RPMI7951 (cell line): ENCODE measurements at places on chromosomes 6 and 20.

DNA sequence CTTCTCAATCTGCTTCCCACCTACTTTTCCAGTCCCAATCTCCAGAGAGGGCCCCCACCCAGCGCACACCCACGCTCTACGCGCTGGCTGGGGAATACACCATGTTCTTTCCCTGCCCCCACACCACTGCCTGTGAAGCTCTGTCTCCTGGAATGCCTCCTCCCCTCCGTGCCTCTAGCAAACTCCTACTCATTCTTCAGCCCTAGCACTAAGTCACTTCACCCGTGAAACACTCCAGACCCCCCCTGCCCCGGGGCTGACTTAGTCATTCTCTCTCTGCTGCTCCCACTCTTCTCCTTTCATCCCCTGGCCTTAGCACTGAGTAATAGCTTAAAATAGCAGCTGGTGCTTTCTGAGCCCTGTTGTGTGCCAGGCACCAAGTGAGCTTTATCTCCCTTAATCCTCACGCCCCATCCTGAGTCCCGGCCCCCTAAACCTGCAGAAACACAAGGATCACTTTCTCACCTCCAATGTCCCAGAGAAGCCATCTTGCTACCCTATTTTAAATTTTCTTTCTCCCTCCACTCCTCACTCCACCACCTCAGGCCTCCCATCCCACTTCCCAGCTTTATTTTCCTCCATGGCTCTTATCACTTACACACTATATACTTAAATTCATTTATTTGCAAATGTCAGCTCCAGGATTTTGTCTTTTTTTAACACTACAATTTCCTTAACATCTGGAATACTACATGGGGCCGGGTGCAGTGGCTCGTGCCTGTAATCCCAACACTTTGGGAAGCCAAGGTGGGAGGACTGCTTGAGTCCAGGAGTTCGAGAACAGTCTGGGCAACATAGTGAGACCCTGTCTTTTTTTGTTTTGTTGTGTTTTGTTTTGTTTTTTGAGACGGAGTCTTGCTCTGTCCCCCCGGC is 6.3 kb upstream of the PARD6B start:
- DNase-seq, result peak; percentile 100

- DNase-seq, result no peak
These were observed 32.3 kb upstream of the KIFC1 start for GRCh38 chr6:33359331-33359730.

DNA sequence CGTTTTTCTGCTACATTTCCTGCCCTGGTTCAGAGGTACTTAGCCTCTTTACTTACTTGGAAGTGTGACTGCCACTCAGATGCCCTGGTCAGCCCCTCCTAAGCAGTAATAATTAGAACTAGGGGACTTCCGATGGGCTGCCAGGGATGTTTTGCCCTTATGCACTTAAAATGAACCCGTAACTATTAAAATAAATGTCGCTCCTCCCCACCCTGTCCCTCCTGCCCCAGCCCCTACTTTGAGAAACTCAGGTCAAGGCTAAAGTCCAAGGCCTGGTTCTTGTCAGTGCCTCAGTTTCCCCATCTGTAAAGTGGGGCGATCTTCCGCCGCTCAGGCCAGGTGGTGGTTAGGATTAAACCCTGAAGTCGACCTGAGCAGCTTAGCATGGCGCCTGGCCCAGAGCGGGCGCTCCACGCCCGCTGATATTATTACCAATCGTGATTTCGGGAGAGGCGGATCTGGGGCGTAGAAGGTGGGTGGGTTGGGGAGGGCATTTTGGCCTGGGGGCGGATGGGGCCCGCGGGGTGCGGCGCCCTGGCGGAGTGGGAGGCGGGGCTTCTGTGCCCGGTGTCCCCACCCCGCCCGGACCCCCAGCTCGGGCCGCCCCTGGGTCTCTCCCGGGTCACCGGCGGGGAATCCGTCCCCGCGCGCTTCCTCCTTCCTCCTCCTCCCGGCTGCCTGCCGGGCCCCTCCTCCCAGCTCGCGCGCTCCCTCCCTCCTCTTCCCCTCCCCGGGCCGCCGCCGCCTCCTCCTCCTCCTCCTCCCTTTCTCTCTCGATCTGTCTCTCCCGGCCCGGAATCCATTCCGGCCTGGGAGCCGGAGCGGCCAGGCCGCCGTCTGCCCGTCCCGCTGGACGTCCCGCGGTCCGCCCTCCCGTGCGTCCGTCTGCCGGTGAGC is at the start of gene SRC:
SRC (plus strand) TSS at position 802 of the 897 bp plus-strand sequence. CDS start 38,014 bp downstream, outside the sequence.
- peak; percentile 81 for DNase-seq

GRCh38 chr6:157951828-157952227 is 29.8 kb upstream of the SYNJ2 start:
- DNase-seq, result no peak

DNA sequence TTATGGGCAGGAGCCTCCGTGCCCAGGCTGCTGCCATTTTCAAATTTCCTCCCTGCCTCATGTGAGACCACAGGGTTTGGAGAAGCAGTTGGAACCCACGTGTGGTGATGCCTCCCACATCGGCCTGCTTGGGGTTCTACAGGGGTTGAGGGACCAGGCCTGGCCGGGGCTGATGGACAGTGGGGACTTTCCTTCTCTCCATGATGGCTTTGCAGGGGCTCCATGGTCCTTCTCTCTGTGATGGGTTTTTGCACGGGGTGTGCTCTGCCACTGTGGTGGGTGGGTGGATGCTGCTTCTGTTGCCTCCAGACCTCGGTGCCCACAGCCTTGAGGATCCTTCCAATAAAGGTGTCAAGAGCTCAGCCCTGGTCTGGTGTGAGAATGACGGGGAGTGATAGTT is 54.4 kb downstream of the ADNP start:
- DNase-seq, result no peak

GRCh38 chr6:130515306-130515705 is 149.5 kb downstream of the TMEM200A start:
- peak; percentile 81 for DNase-seq

GRCh38 chr6:47822856-47823554 is 41.2 kb downstream of the OPN5 start:
- no peak for DNase-seq

GRCh38 chr6:80174900-80175572 is 68.6 kb downstream of the BCKDHB start:
- peak; percentile 82 for DNase-seq

DNA sequence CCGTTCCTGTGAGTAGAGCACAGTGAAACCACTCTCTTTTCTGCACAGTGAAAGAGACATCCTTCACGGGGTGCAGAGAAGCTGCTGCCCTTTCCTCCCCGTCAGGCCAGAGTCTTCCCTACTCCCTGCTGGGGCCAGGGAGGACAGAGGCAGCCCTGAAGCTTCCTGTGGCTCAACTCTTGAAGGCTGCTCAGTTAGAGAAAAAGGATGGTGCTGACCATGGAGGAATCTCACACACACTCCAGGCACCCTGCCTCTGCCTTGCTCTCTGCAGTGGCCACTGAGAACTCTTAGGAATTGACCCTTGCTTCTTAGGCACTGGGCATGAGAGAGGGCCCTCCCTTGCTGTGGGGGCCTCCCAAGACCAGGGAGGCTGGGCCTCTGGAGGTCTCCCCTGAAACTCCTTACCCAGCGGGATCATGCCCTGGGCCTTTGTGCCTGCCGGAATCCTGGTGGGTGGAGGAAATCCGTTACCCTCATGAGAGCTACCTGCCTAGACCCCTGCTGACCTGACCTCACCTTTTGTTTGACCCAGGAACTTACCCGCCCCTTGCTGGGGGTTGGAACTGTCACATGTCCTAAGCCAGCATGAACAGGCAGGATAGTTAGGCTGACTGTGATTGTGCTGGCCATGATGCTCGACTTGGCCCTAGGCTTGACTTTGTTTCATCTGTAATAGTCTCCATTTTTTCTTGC is 65.0 kb upstream of the CD93 start:
- no peak for DNase-seq

GRCh38 chr6:3291987-3292386 is 33.2 kb downstream of the PSMG4 start:
- DNase-seq, result no peak

GRCh38 chr6:23137611-23138010 is 568.2 kb downstream of the HDGFL1 start:
- DNase-seq, result no peak

GRCh38 chr20:61571221-61571620 is 319.2 kb downstream of the CDH4 start:
- DNase-seq, result no peak

- DNase-seq, result no peak
These were observed 58.4 kb upstream of the NFATC2 start for GRCh38 chr20:51600950-51601349.

DNA sequence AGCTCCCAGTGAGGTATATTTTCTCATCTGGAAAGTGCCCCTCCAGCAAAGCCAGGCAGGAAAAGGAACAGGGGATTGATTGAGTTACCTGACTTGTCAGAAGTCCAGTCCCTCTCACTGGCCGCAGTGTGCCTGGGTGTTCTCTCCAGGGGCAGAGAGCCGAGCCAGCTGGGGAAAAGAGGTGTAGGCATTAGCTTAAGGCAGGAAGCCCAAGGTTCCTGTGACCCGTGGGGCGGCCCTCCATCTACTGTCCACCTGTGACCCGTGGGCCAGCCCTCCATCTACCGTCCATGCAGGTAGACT is 2.7 kb downstream of the PSMG4 start:
- no peak for DNase-seq

- peak; percentile 85 for DNase-seq
These were observed 3.1 kb downstream of the GABRR2 start for GRCh38 chr6:89311853-89312531.

- DNase-seq, result no peak
These were observed 30.9 kb upstream of the ALDH8A1 start for GRCh38 chr6:134980846-134981245.

DNA sequence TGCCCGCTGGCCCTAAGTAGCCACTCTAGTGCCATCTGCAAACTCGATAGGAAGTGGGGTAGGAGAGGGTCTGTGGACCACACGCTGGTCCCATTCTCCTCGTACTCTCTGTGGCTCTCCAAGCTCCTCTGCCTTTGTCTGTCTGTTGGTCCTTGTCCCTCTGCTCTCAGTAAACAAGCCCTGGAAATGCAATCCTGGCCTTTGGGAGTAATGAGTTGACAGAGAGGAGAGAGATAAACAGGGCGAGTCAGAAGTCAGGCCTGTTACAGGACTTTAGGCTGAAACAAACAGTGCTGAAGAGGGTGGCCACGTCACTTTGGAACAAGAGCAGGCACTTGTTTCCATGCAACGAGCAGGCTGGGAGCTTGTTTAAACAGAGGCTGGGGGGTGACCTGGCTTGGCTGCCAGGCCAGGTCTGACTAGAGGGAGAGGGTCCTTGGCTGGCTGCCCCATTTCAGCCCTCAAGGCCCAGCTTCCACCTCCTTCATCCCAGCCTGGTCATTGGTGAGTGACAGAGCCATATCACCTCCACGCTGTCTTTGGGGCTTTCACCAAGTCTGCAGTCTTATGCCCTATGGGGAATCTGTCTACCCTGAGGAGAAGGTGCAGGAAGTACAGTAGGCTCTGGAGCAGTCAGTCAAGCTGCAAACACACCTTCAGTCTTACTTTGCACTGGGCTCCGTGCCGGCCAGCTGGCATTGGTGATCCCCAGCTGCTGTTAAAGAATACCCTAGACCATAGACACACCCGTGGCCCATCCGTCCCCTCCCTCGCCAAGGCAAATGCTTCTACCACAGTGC is 22.6 kb downstream of the FOXP4 start:
- no peak for DNase-seq

- DNase-seq, result no peak
These were observed 104.6 kb upstream of the FRMD1 start for GRCh38 chr6:168183613-168183970.

GRCh38 chr6:21375151-21376116 is 218.1 kb upstream of the SOX4 start:
- no peak for DNase-seq

DNA sequence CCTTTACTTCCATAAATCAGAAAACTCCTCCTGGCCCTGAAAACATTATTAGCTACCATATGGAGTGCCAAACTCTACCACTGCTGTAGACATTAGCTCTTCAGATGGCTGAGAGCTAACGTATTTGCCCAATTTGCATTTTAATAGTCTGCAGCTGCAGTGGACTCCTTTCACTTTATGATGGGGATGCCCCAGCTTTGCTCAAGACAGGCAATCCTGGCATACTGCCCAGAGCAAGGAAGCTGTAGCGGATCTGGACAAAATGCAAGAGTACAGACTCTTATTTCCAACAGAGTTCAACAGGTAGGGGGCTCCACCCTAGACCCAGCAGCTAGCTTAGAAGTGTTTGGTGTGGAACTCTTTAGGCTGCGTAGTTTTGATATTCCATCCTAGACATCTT is 246.7 kb downstream of the FOXC1 start:
- DNase-seq, result peak; percentile 85

GRCh38 chr6:170421921-170422320 is 115.4 kb downstream of the FAM120B start:
- DNase-seq, result no peak

GRCh38 chr6:15308435-15309213 is 62.8 kb downstream of the JARID2 start:
- DNase-seq, result peak; percentile 64

DNA sequence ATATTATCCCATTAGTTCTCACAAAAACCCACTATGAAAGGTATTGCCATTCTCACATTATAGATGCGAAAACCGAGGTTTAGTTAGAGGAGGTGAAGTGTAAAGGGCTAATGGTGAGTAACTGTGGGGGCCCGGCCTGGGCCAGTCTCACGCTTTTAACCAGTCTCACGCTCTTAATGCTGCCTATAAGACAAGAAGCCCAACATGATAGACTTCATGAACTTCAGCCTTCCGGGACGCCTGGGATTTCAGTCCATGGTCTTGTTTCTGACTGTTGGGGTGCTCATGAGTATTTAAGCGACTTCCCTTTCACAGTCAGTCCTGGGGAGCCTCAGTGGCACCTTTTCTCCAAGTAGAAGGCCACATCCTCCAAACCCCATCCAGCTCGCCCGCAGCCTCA is 31.7 kb downstream of the AGPAT4 start:
- DNase-seq, result no peak

DNA sequence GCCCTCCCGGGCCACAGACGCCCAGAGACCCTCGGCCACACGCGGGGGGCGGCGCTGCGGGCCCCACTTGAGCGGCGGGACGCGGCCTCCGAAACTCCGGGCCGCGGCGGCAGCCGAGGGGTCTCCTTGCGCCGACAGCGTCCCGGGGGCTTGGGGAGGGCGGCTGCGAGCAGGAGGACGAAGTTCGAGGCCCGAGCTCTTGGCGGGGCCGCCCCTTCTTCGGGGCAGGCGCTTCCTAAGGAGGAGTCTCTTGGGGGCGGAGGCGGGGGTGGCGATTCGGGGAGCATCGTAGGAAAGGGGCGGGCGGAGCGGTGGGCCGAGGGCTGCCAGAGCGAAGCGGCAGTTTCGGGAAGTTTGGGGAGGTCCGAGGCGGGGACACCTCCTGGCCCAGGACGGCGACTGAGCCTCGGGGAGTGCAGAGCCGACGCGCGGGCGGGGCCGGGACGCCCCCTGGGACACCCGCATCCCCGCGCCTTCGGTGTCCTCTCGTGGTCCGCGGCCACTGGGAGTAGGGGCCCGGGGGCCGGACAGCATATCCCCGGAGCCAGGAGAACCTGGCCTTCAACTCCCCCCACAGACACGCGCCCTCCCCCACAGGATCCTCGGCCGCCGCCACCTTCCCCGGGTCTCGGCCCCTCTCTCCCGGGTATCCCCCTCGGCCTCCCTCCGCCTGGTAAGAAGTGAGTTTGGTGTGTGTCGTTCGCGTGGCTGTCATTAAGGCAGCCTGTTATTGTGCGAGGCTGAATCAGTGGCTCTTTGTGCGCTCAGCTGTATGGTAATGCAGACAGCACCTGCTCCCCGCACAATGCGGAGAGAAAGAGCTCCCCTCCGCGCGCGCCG is 613 bp upstream of the DLL1 start:
- peak; percentile 61 for DNase-seq
